ENCODE measurements at places on chromosomes 2 and 18.
A peak's percentile ranks its signal among the peaks of the same experiment; 100 is the strongest.

- DNase-seq, result no peak
Observed at GRCh38 chr2:73993376-73993775, 8.7 kb downstream of the TET3 start.

- no peak for DNase-seq
Observed at GRCh38 chr2:48227617-48228344, 302.2 kb upstream of the STON1 start.

- DNase-seq, result no peak
Observed at GRCh38 chr2:69205491-69205890, 181.5 kb downstream of the GFPT1 start.

- DNase-seq, result no peak
Observed at GRCh38 chr2:127709336-127709735, 8.0 kb downstream of the SFT2D3 start.

DNA sequence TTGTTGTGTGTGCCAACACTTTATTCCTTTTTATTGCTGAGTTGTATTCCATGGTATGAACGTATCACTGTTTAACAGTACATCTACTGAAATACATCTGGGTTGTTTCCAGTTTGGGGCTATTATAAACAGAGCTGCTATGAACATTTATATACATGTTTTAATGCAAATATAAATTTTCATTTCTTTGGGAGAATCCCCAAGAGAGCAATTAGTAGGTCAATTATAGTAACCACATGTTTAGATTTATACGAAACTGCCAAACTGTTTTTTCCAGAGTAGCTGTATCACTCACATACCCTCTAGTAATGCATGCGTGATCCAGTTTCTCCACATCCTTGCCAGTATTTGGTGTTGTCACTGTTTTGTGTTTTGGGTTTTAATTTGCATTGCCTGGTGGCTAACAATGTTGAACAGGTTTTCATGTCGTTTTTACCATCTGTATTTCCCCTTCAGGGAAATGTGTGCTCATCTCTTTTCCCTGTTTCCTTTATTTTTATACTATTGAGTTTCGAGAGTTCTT, 81.0 kb downstream of the TMEM131 start:
- no peak for DNase-seq

DNA sequence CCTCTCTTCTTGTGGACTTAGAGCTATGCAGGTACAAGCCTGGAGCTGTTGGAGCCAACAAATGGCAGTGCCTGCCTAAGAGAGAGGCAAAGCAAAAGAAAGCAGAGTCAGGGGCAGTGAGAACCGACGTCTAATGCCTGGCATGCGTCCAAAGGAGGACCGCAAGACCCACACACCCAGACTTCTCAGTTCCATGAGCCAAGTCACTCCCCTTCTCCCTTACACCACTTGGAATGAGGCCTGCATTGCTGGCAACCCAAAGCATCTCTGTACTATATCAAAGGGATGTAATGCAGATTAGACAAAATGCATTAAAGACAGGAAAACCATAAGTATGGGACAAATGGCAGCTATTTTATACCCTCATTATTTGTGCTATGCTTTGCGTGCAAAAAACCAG, 49.9 kb upstream of the RNU4ATAC start:
- DNase-seq, result no peak

GRCh38 chr2:3805201-3805939, 102.0 kb downstream of the DCDC2C start:
- no peak for DNase-seq

- no peak for DNase-seq
Observed at GRCh38 chr2:119222213-119222612, 1.4 kb upstream of the STEAP3 start.

DNA sequence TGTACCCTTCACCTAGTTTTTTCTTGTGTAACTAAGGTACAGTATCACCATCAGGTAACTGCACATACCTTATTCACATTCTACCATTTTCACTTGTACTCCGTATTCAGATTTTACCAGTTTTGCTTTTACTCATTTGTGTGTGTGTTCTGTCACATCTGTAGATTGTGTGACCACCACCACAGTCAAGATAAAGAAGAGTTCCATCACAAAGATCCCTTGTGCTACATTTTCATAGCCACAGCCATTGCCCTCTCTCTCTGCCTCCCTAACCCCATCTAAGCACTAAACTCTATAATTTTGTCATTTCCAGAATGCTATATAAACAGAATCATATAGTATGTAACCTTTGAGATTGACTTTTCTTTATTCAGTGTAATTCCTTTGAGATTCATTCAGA, 23.5 kb downstream of the DIS3L2 start:
- DNase-seq, result no peak

DNA sequence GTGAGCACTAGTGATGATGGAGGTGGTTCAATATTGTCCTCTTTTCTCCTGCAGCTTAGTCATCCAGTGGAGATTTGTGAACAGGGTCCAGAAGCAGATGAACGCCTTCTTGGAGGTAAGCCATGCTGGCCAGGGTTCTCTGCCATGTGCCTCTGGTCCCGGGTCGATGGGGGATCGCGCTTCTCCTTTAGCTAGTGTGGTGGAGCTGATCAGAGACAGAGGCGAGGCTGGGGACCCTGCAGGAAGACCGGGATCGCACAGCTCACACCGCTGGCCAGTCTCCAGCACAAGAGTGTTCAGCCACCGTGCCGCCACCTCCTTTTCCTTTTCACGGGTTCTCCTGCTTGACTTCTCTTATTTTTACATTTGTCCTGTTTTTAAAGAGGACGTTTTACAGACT, 243.4 kb downstream of the ALPK2 start:
- DNase-seq, result no peak

GRCh38 chr2:238259061-238260020, 19.5 kb upstream of the HES6 start:
- DNase-seq, result no peak

DNA sequence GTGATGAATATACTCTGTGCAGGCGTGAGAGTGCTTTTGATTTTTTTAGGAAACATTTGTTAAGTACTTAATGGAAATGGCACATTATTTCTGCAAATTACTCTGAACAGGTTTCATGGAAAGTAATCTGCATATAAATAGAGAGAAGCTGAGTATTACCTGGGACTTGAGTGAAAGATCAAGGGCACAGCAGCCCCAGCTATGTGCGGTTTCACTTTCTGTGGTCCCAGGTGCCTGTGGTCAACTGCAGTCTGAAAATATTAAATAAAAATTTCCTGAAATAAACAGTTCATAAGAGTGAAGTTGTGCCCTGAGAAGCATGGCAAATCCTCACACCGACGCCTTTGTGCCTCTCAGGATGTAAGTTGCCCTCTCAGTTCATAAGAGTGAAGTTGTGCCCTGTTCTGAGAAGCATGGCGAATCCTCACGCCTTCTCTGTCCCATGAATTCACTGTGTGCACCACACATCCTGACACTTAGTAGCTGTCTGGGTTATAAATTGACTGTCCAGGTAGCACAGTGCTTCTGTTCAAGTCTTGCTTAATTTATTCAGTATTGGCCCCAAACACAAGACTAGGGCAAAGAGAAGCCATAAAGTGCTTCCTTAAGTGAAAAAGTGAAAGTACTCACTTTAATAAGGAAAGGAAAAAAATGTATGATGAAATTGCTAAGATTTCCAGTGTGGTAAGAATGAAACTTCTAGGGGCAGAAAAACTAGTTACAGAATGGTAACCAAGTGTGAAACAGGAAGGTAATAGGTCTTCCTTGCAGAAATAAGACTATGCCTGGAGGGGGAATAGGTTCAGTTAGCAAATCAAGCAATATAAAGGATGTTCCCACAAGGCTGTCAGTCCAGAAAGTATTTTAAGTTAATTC, 4.3 kb upstream of the SNTG2 start:
- no peak for DNase-seq

DNA sequence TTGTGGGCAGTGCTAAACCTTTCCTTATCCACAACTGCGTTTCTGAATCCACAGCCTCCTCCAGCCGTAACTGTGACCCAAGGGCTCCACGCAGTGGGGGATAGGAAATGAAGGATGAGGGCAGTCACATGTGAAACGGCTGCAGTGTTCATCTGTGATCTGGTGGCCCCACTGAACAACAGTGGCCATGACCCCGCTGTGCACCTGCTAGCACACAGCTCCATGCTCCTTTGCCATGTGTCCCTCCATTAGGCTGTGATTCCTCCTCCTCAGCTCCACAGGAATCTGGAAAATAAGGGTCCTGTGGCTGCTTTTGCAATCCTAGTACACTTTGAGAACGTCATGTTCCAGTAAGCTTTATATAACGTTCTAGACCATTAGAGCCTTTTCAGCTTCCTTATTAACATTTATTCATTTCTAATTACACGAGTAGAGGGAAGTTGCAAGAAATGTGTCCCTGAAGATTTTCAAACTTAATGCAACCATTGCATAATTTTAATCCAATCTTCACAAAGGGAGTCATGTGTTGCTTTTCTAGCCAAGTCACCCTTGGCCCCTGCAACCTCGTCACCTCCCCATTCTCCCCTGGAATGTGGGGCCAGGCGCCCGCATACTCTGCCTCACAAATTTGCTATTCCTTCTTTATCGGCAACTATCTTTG, 7.1 kb upstream of the NAPG start:
- no peak for DNase-seq

GRCh38 chr18:5611221-5611620, 67.4 kb upstream of the EPB41L3 start:
- no peak for DNase-seq

DNA sequence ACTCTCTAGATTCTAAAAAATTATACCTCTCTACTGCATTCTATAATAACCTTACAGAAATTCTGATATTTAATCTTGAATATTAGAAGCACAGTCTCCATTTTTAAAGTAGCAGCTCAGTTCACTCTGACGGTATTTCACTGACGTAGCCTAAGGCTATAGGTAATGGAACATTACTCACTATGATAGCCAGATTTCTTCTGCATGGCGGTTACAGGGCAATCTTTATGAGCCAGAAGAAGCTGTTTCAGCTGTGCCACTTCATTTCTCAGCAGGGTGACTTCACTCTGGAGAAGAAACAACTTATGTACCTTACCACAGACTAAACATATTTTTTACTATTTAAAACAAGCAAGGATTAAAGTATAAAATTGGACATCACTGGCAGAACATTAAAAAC, 75.3 kb upstream of the CHN1 start:
- DNase-seq, result no peak

- DNase-seq, result no peak
Observed at GRCh38 chr2:105929516-105929915, 184.8 kb downstream of the NCK2 start.

- DNase-seq, result no peak
Observed at GRCh38 chr2:172084395-172084644, 987 bp upstream of the DLX1 start.

- no peak for DNase-seq
Observed at GRCh38 chr2:113089916-113090315, 22.1 kb downstream of the IL1F10 start.

- no peak for DNase-seq
Observed at GRCh38 chr2:105525201-105525600, 126.3 kb upstream of the FHL2 start.

GRCh38 chr2:53880756-53881155, 21.0 kb upstream of the GPR75 start:
- DNase-seq, result no peak

- peak; percentile 5 for DNase-seq
Observed at GRCh38 chr2:101474731-101475384, at the start of gene RFX8. Gene RFX8 (minus strand): TSS chr2:101475112. CDS start chr2:101466848, 8,264 bp downstream.

- no peak for DNase-seq
Observed at GRCh38 chr2:230677201-230677946, 35.3 kb upstream of the CAB39 start.

GRCh38 chr2:56505885-56506284, 322.1 kb downstream of the CCDC85A start:
- no peak for DNase-seq

DNA sequence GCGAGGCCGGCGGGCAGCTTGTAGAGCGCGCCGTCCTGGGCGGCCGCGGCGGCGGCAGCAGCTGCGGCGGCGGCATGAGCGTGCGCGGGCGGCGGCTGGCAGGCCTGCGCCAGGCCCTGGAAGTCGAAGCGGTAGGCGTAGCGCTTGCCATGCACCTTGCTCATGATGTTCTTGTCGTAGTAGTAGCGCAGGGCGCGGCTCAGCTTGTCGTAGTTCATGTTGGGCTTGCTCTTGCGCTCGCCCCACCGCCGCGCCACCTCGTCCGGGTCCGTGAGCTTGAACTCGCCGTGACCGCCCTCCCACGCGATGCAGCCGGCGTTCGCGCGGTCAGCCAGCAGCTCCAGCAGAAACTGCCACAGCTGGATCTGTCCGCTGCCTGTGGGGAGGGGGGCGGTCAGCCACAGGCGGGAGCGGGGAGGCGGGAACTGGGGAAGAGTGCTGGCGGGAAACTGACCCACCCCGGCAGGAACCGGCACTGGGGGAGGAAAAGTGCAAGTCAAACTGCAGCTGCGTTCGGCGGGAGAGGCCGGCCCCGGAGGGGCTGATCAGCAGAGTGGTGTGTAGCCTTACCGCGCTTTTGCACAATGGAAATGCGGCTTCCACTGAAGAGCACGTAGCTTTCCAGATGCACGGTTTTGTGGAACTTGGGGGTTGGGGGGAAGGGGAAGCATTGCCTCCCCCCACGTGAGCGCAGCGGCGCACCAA, 3.0 kb downstream of the FEV start:
- DNase-seq, result no peak

GRCh38 chr18:76414936-76415621, 80.0 kb downstream of the ZNF516 start:
- no peak for DNase-seq

DNA sequence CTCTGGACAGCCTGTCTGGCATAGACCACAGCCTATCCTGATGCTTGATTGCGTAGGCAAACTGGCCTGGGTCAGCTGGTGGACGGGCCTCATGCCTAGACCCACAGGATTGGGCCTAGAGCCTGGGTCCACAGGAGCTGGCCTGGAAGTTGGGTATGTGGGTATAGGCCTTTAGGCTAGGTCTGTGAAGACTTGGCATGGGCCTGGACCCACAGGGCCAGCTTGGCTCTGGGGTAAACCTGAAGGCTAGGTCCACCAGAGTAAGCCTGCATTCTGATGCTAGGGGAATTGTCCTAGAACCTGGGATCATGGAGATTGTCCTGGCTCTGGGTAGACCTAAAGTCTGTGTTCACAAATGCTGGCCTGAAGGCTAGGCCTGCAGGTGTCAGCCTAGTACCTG, 1293.7 kb downstream of the CNTNAP5 start:
- no peak for DNase-seq

DNA sequence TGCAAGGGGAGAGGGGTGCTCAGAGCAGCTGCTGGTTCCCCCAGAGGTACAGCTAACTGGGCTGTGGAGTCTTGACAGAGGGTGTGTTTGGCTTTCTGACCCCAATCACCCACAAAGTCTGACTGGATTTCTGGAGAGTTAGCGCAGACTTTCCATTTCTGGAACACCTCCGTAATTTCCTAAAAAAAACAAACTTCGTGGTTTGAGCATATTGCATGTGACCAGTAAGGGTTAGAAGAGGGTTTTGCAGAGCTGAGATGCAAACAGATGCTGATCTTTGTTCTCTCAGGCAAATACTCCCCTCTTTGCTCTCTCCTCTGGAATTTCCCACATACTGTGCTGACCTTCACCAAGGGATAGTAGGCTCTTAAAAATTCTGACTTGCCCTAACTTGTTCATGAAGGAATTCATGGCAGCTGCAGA, 44.5 kb upstream of the TMEM247 start:
- DNase-seq, result no peak

- DNase-seq, result no peak
Observed at GRCh38 chr2:11457935-11458334, 8.0 kb downstream of the E2F6 start.

All from stimulated activated CD8-positive, alpha-beta memory T cell treated with anti-CD3 and anti-CD28 coated beads, Interleukin-4, amount 100 ng/mL, for 4 hours (primary cell).